ENCODE measurements at places on chromosomes 12 and 14.
A peak's percentile ranks its signal among the peaks of the same experiment; 100 is the strongest.

DNA sequence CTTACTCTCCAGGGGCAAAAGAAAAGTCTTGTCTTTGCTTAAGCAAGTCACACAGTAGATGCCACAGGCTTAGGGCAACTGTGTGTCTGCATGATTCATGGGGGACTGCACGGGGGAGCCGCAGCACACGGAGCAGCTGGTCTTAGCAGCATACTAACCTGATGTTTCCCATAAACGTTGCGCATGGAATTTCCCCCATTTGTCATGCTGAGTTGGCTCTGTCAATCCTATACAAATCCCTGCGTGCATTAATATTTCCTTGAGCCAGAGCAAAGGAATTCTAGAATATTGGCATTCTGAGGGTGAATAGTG is 71.2 kb downstream of the SAMD4A start:
- DNase-seq = no peak

GRCh38 chr14:24892497-24893051 is 157.4 kb downstream of the STXBP6 start:
- no peak for DNase-seq

DNA sequence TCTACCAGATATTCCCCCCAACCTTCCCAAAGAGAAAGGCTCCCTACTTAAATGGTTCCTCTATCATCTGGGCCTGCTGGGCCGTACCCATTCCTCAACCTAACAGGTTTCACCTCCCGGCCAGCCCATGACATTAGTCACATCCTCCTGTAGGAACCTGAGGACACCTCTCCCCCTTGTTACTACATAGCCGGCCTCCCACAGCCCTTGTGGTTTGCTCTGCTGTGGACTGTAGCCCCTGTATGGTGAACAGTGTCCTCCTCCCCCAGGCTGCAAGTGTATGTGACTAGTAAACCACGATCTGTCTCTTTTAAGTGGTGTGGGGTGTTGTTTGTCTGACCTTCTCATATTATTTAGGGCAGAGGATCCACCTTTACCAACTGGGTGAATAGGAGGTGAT is 371.7 kb downstream of the RGS6 start:
- DNase-seq = no peak

DNA sequence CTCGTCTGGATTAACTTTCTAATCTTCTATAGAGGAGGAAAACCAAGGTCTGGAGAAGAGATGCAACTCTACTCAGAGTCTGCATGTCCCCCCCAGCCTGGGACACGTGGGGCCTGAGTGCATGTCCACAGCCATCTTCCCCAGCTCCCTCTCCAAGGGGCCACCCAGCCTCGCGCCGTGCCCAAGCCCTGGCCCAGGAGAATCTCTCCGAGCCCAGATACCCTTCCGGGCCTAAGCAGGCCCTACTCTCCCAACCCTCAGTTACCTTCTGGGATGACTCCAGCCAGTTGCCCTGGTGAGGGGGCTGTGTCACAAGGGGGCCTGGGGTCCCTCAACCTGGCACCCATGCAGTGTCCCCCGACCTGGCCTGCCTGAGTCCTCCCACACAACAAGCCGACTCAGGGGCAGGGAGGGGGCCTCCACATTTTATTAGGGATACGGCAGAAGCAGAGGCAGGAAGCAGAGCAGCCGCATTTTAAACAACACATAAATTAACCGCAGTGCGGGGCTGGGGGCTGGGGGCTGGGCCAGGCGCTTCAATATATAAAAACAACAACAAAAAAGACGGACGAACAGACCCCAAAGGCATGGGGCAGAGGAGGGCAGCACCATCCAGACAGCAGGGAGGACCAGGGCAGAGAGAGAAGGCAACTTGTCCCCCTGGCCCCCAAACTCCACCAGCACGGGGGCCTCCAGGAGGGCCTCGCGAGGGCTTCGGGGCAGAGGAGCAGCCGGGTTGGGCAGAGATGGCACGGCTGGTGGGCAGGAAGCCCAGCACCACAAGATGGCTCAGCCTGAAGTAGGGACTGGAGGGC is 37.3 kb downstream of the NCKAP5L start:
- DNase-seq = no peak

GRCh38 chr12:122004633-122005071 is 17.0 kb upstream of the BCL7A start:
- DNase-seq = no peak

DNA sequence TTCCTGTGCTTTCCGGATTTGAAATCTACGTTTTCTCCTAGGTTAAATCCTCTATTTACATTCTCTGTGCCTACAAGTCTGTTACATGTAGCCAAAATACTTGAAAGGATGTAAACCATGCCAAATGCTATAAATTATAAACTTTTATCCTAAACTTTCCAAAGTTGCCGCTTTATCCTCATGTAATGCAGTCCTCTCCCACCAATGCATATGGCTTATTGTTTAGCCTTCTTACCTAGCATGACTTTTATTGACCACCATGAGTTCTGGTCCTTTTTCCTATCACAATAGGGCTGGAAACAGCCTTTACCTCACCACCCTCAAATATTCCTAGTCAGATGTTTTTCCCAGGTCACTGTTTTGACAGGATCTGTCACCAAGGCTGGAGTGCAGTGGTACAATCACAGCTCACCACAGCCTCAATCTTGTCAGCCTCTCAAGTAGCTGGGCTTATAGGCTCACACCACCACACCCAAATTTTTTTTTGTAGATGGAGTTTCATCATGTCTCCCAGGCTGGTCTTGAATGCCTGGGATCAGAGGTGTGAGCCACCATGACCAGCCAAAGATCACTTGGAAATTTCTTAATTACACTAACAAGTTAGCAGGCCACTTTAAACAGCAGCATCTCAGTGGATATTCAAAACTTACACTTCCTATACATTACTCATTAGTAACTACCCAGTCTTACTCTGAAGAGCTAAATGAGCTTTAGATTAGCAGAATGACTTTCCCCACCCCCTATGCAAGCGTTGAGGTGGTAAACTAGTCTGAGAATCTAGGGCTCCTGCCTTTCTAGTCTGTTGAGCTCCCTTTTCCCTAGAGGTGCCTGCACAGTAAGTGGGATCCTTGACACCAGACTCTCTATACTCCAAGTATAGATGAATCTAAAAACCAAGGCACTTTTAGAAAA is 4.1 kb downstream of the TUBA1B start:
- no peak for DNase-seq

DNA sequence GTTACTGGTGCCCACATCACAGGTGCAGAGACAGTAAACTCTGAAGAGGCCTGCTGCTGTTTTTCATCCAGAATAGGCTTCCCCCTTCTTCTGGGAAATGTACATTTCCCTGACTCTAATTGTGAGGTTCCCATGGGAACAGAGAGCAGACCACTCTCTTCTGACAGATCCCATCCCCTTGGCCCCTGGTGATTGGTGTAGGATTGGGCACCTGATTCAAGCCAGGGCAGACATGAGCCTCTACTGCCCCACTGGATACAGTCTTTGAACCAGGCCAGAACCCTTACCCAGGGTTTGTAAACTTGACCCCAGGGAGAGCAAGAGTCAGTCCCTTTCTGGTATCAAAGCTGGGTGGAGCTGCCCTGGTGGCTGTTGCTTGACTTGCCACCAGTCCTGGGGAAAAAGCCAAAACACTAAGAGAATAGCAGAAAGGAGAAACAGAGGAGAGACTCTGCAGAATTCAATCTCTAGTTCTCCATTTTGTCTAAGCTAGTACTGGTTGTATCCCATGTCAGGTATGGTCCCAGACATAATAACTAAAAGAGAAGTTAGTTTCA is 14.8 kb upstream of the NFYB start:
- DNase-seq = no peak

GRCh38 chr12:49388682-49389386 is 21.6 kb downstream of the SPATS2 start:
- DNase-seq = no peak

- no peak for DNase-seq
Measured at GRCh38 chr12:109793411-109793810, 39.8 kb downstream of the TRPV4 start.

DNA sequence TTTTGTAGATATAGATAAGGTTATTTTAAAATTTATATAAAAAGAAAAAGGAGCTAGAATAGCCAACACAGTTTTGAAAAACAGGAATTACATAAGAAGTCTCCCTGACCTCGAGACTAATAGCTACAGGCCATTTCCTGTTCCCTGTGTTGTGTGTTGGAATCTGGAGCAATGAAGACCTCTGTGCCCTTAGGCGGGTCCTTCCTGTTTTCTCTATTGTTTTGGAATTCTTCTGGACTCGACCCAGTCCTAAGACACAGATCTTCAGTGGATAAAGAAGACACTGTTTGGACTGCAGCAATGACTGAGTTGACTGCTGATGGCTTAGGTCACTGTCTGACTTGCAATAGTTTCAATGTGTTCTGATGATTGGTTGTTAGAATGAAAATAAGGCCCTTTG is 26.2 kb downstream of the SNRPF start:
- no peak for DNase-seq

- no peak for DNase-seq
Measured at GRCh38 chr14:52077256-52077979, 8.6 kb upstream of the NID2 start.

DNA sequence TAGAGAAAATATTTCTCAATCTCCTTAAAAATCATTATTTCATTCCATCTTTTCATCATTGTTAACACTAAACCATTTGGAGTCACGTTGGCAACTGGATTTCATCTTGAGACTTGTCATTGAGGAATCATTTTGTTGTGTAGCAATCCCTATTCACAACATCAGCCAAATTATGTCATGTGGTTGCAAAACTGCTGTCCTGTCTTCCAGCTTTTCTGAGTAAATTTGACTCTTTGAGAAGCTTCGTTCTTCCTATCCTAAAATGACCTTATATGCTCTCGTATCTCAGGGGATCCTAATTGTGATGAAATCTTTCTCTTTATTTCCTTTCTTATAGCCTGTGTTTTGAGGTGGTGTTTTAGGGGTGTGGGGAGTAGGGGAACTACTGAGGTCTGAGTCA is 30.6 kb upstream of the KICS2 start:
- DNase-seq = no peak

GRCh38 chr14:54174457-54174856 is 217.8 kb upstream of the BMP4 start:
- DNase-seq = no peak

GRCh38 chr12:116864371-116865160 is 16.7 kb downstream of the HRK start:
- no peak for DNase-seq

DNA sequence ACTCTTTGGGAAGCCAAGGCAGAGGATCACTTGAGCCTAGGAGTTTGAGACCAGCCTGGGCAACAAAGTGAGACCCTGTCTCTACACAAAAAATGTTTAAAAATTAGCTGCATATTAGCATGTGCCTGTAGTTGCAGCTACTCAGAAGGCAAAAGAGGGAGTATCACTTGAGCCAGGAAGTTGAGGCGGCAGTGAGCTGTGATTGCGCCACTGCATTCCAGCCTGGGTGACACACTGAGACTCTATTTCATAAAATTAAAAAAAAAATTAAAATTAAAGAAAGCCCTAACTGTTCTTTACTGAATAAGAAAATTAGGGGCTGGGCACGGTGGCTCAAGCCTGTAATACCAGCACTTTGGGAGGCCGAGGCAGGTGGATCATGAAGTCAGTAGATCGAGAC is 27.0 kb downstream of the SENP1 start:
- no peak for DNase-seq

GRCh38 chr12:16076557-16076956 is 165.4 kb downstream of the DERA start:
- no peak for DNase-seq

DNA sequence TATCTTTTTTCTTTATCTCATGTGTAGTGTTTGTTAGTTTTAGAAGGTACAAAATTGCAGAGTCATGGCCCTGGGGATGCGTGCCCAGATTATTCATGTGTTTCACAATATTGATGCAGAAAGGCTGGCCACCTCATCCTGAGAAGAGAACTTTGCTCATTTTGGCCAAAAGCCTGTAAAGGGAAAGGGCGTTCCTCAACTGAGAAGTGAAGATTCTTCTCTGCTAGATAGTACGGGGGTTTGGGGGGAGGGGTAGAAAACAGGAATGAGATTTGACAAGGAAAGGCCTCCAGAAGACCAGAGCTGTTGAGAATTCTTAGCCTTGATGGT is 1.7 kb downstream of the MGST1 start:
- DNase-seq = no peak

- DNase-seq = no peak
Measured at GRCh38 chr14:104660597-104660996, 28.8 kb upstream of the INF2 start.

DNA sequence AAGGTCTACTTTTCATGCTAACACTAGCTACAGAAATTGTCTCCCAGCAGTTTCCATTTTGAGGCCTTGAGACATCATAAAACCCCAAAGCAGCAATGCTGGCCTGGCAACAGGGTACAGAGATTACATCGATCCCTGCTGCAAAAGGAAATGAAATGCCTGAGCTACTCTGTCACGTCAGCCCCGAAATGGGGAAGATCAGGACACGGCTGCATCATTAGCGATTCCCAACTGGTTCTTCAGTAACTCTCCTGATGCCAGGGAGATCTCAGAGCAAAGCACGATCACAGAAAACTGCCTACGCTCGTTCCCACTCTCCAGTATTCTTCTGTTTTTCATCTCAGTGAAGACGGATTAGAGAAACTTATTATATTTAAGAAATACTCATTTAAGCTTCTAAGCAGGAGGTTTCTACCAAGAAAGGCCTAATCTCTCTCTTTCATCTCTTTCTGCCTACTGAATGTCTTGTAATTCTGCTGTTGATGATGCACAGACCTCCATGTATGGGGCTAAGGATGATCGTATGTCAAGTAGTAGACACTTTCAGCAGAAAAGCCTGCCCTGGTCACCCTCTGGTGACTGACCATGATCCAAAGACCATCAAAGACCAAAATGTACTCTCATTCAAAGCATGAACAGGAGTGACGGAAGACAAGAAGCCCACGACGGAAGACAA is 168.5 kb downstream of the RIMBP2 start:
- DNase-seq = no peak

- DNase-seq = peak; percentile 81
Measured at GRCh38 chr14:26598081-26598671, 343 bp upstream of the NOVA1 start.

- peak; percentile 3 for DNase-seq
Measured at GRCh38 chr14:55212634-55213033, 21.2 kb upstream of the DLGAP5 start.

GRCh38 chr12:9869307-9870161 is at the start of gene CLEC2B:
Gene CLEC2B, minus strand, starts transcription at chr12:9869354.
- DNase-seq = no peak

- DNase-seq = peak; percentile 27
Measured at GRCh38 chr14:76050797-76051392, 65.3 kb downstream of the IFT43 start.

DNA sequence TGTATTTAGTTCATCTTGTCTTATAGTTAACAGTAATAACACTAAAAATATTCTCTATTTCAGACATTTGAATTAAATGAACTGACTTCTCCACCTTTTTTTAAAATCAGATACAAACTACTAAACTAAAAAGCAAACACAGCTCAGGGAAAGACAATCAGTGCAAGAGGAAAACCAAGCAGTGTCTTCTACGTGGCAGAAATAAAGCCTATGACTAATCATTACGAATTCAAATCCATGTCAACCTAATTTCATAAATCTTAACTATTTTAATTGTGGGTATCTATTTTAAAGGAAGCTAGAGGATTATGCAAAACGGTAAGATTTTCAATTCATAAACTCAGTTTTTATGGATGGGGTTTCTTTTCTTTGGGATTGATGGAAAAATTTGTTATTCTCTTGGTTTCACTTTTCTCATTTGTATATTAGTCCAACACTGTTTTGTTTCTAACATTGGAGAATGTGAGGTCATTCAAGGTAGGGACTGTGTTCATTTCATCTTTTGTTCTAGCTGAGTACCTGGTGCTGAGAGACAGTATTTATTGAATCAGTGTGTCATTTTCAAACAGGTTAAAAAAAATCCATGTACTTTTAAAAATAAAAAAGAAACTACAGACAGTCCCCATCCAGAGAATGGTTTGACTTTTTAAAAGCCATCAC is 12.8 kb upstream of the PALS1 start:
- no peak for DNase-seq
